ENCODE measurements at places on chromosomes 5 and 9.

DNA sequence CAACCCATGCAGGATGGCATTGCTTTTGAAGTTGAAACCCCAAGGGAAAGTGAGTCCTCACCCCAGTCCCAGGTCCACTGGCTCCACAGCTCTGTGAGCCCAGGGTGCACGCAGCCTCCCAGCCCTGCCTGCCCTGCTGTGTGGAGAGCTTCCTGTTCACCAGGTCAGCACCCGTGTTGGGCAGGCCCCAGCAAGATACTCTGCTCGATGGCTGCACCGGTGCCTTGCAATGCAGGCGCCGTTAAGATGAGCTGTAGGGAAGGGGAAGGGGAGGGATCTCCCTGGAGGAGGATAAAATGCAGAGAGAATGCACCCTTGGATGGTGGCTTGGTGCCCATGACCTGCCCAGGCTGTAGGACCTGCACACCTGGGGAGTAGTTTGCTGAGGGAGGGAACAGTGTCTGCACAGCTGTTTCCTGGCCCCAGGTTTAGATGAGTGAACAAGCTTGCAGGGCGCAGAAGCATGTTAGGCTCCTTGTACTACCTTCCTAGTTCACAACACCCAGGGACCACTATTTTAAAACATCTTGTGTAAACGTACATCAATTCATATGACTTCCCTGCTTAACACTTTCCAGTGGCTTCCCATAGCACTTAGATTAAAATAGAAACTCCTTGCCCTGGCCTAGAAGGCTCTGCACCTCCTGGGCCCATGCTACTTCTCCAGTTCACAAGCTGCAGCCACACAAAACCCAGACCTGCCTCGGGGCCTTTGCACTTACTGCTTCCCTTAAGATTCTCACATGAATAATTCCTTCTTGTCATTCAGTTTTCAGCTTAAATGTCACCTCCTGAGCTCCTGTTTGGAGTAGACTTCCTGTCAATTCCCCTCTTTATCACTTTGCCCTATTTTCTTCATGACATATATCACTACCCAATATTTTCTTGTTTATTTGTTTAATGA, 19.6 kb downstream of the FAT2 start:
- DNase-seq = no peak

- DNase-seq = peak; percentile 24
Observed at GRCh38 chr9:90871327-90871935, 69.8 kb downstream of the SYK start.

DNA sequence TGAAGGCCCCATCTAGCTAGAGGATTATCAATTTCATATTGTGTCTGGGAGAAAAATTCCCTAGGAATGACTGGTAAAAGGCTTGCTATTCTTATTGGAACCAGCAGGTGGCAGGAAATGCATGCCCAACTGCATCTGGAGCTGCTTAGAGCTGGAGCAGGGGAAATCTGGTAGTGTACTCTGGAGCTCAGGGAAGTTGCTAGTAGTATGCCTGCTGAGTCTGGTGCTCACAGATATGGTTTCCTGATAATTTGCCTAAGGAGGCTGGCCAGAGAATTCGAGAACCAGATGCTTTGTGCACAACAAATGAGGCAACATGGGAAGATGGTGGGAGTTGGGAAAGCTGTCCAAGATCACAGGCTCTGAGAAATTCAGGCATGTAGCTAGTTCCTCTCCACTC, 53.7 kb downstream of the G3BP1 start:
- DNase-seq = peak; percentile 85

- no peak for DNase-seq
Observed at GRCh38 chr5:38537505-38537904, 18.9 kb downstream of the LIFR start.

- no peak for DNase-seq
Observed at GRCh38 chr5:151038801-151039238, 18.4 kb downstream of the GPX3 start.

- no peak for DNase-seq
Observed at GRCh38 chr5:149310947-149311658, 34.2 kb upstream of the GRPEL2 start.
